ENCODE measurements at places on chromosomes 3 and 15.

- DNase-seq = no peak
These were observed 54.9 kb downstream of the RAP2B start for GRCh38 chr3:153216928-153217327.

DNA sequence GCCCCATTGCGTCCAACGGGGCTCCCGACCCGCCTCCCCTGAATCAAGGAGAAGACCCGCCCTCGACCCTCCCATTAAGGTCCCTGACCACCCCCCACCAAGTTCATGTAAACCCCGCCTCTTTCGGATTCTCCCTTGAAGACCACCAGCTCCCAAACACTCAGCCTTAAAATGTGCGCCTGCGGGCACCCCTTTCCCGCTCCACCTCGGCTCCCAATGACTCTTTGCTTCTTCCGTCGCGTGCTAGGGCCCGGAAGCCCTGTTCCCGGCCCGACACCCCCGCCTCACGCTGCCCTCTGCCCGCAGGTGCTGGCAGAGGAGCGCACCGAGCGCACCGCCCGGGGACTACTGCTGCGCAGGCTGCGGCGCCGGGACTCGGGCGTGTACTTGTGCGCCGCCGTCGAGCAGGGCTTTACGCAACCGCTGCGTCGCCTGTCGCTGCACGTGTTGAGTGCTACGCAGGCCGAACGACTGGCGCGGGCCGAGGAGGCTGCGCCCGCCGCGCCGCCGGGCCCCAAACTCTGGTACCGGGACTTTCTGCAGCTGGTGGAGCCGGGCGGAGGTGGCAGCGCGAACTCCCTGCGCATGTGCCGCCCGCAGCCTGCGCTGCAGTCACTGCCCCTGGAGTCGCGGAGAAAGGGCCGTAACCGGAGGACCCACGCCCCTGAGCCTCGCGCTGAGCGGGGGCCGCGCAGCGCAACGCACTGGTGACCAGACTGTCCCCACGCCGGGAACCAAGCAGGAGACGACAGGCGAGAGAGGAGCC, 2.7 kb upstream of the LSMEM2 start:
- DNase-seq = no peak

GRCh38 chr3:123392871-123393620, 55.8 kb downstream of the ADCY5 start:
- no peak for DNase-seq

GRCh38 chr3:37086918-37087317, 87.5 kb downstream of the LRRFIP2 start:
- DNase-seq = no peak

GRCh38 chr15:68674975-68675374, 96.2 kb downstream of the CORO2B start:
- DNase-seq = no peak

- DNase-seq = no peak
These were observed 75.9 kb downstream of the NCEH1 start for GRCh38 chr3:172634948-172635347.

- DNase-seq = no peak
These were observed 606 bp upstream of the CD96 start for GRCh38 chr3:111541391-111541790.

GRCh38 chr3:23919628-23920027, 2.7 kb downstream of the RPL15 start:
- no peak for DNase-seq

DNA sequence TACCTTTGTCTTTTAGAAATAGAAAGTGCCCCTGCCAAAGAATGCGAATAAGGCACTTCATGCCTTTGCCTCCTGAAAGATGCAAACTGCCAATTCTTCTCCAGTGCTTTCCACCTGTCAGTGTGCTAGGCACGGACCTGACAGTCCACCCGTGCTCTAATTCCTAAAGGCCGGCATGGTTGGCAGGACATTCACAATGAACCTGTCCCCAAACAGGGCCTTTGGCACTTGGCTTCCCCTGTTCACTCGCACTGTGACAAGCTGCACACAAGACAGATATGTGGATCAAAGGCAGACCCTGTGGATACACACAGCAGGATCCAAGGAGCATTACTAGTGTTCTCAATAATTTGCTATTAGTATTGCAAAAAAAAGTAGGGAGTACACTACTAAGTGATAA, 505.7 kb upstream of the AGTR1 start:
- DNase-seq = no peak

- no peak for DNase-seq
These were observed 207.2 kb downstream of the ROBO2 start for GRCh38 chr3:77247061-77247460.

GRCh38 chr3:168812234-168812633, 716.5 kb upstream of the GOLIM4 start:
- no peak for DNase-seq

GRCh38 chr3:152905631-152906030, 70.7 kb downstream of the P2RY1 start:
- DNase-seq = no peak

DNA sequence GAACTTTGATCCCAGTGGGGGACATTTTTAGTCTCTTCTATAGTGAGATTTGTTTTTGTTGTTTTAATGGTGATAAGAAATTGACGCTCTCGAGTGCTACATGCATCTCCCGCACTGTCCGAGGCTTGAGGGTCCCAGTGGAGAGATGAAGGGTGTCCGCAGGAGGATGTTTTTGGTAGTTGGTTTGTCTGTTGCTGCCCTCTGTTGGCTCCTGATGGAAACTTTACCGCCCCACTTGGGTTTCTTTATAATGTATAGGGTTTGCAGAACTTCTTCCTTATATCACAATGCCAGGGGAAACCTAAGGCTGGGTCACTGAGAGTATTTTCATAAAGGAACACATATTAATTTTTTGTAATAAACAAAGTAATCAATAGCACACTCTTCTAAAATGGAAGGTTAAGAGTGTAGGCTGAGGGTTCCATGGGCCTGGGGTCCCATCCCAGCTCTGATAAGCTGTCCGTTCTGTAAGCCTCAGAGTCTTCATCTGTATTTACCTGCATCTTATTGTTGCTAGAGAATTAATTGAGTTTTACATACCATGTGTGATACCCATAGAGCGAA, 185.3 kb upstream of the FEZF2 start:
- no peak for DNase-seq
